NCI-H526 treated with DMSO at 0.1 percent for 48 hours (cell line): ENCODE measurements at places on chromosomes 11 and 22.

- DNase-seq = peak; percentile 96
Observed at GRCh38 chr11:68328374-68329091, 16.1 kb downstream of the LRP5 start.

DNA sequence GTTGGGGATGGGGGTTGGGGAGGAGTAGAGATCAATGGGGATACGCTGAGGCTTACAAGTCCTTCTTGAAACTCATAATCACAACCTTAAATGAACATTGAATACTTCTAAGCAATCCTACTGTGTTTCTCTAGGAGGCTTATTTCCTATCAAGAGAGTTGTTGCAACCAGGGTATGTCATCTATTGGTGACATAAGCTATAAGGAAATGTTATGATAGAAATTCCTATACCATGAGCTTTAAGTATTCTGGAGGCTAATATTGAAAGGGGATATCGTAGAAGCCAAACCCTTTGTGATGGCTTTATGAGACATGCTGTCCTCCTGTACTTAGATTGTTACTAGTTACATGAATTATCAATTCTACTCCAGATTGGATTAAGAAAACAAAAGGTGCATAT is 72.9 kb downstream of the DKK3 start:
- DNase-seq = no peak

DNA sequence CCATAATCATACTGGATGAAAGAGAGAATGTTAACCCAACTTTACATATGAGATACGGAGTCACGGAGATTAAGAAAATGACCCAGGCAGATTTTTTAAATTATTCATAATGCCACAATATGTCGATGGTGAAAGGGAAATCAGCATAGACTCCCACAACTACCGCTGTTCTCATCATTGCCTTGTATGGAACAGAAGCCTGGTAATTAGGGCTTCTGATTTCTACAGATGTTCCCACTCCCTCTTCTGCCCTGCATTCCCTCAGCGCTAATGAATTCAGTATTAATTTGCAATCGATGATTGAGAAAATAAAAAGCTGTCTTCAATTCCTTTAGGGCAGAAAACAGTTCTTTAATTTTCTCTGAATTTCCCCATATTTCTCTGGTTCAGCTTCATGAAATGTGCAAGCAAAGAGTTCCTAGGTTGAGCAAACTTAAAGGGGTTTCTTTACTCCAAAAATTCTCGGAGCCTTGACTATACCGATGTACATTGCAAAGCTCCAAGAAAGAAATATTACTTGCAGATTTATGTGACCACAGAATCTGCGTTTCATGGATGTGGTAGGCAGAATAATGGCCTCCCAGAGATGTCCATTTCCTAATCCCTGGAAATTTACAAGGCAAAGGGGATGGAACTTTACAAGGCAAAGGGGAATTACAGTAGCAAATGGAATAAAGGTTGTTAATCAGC is 134.9 kb upstream of the ZC3H12C start:
- DNase-seq = peak; percentile 37

GRCh38 chr11:75667831-75668450 is 897 bp downstream of the MAP6 start:
- peak; percentile 41 for DNase-seq

GRCh38 chr11:25910086-25910485 is 421.8 kb upstream of the ANO3 start:
- DNase-seq = no peak

DNA sequence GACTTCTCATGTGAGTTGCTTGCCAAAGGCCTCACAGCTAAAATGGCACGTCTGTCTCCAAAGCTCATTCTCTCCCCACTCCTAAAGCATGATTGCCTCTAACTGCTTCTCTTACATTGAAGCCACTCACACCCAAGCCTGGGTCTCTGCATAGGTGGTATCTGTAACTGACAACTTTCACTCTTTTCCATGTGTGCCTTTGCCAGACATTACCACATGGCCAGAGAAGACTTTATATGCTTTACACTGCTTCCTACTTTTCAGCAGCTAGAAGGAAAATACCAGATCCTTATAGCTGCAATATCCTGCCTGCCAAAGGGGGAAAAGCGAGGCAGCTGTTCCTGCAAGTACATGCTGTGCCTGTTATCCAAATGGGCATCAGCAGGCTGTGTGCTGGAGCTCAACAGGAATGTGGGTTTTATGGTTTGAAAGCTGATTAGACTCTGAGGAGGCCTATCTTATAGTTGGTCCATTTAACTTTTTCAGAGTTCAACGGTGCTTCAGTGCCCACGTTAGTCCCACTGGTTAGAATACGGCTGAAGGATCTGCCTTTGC is 547.1 kb downstream of the RAB38 start:
- no peak for DNase-seq

DNA sequence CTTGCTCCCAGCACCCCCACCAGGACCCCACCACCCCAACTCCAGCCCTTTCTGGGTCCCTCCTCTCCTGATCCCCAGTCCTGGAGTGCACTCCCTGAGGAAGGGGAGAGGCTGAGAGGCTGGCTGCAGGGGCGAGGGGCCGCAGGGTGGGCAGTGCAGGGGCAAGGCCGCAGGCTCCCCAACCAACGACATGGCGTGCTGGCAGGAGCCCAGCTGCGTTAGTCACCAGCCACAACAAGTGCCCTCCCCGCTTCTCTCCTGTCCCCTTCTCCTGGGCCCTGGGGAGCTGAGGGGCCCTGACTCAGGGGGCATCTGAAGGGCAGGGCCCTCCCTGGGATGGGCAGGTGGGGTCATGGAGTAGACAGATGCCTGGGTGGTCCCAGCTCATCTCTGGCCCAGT is 2.3 kb downstream of the CABP7 start:
- DNase-seq = no peak

DNA sequence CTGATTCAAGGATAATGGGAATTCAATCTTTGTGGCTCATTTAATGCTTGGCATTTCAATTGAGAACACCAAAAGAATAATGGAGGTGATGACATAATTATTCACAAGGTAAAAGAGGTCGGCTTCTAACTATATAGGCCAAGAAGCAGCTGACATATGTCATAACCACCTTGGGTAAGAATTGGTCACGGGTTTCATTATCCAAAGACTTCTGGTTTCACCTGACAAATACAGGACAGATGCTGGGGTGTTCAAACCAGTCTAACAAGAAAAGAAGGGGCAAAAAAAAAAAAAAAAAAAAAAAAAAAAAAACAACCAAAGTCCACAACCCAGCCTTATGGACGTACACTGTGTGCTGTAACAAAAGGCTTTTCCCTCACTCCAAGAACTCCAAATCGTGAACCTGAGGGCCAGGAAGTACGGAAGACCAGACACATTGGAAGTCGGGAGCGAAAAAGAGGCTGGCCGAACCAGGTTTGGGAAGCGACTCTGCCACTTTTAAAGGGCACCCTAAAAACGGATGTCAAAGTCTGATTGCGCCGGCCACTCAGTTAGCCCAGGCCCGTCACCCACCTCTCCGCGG is 385 bp downstream of the HARBI1 start:
- no peak for DNase-seq

GRCh38 chr11:75858613-75859012 is 43.6 kb downstream of the UVRAG start:
- no peak for DNase-seq

DNA sequence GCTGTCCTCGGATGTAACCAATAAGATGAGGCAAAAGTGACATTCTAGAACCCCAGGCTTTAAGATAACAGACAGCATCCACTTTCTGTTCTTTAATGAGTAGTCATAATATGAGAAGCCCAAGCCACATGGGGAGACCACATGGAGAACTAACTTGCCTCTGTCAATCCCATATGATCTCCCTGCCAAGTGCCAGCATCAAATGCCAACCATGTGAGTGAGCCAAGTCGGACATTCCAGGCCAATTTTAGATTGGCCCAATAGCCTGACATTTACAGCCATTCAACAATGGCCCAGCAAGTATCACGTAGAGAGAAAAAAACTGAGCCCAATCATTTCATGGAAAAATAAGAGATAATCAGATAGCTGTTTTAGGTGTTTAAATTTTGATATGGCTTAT is 2048.3 kb upstream of the RAG2 start:
- no peak for DNase-seq

DNA sequence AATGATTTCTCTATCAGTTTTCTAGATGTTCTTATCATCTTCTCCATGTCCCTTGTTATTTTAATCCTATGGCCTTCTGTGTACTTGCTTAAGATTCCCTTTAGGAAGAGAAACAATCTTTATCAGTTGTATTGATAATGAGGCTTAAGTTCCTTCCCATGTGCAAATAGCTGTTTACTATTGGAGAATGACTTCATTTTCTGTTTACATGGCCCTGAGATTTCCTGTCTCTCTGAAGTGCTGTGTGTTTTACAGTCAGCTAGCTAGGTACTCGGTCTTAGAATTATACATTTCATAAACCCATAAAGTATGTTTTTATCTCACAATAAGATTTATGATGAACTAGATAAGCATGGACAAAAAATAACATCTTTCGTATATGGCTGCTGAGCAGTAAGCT is 67.5 kb upstream of the CCDC179 start:
- DNase-seq = no peak

GRCh38 chr22:44118645-44119315 is 61.9 kb upstream of the PARVG start:
- no peak for DNase-seq

- DNase-seq = no peak
Observed at GRCh38 chr11:24400059-24400665, 96.7 kb upstream of the LUZP2 start.

GRCh38 chr11:103279821-103280220 is 170.6 kb downstream of the DYNC2H1 start:
- DNase-seq = no peak

DNA sequence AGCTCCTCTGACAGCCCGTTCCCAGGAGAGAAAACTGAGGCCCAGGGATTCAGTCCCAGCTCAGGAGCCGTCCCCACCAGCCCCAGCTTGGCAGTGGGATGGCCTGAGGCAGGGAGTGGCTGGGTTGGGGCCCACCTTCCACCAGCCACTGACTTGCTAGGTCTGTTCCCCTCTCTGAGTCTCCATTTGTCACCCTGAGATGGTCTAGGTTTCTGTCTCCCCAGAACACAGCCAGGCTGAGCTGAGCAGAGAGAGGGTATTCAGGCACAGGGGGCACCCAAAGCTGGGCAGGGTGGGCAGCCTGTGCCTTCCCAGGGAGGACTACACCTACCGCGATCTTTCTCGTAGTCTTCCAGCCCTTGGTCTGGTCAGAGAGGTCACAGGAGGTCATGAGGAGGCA is 95.7 kb downstream of the PDE2A start:
- no peak for DNase-seq

DNA sequence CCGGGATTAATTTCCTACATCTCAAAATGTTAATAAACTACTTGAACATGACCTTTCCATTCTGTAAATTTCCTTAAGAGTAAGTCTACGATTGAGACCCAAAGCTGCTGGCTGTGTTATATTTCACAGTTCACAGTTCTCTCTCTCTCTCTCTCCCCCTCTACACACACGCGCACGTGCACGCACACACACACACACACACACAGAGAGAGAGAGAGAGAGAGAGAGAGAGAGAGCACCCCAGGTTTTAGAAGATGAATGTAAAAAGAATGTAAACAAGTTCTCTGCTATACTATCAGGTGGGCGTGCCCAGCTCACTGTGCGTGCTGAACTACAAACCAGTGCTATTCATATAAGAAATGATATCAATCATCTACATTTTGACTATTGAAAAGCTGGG is 3.3 kb downstream of the BDNF start:
- no peak for DNase-seq

DNA sequence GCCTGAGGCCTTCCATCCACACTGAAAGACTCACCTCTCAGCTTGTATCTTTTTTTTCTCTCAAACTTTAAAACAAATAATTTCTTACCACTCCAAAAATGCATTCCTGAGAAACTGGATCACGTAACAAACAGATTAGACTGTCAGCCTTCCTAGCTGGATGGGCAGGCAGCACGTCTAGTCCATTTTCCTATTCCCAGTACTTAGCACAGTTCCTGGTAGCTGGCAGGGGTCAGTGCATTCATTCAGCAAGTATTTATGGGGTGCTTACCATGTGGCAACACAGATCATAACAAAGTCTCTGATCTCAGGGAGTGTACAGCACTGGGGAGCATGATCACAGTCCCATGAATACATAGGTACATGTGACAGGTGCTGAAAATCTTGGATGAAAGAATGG is 89.6 kb downstream of the UBASH3B start:
- DNase-seq = no peak

DNA sequence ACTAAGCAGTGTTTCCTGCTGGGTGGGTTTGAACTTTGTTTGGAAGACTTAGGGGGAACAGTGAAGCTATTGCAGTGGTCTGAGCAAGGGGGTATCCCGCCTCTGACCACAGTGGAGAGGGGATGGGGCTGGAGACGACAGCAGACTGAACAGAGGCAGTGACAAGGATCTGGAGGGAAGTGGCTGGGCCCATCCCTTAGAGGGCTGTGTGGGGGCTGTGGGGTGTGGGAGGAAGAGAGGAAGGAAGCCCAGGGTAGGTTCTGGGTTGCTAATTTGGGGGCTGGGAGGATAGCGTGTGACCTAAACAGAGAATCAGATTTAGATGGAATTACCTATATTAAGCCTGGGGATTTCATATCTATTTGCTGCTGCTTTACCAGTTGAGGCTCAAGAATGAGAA is 70.7 kb downstream of the BMAL1 start:
- no peak for DNase-seq

DNA sequence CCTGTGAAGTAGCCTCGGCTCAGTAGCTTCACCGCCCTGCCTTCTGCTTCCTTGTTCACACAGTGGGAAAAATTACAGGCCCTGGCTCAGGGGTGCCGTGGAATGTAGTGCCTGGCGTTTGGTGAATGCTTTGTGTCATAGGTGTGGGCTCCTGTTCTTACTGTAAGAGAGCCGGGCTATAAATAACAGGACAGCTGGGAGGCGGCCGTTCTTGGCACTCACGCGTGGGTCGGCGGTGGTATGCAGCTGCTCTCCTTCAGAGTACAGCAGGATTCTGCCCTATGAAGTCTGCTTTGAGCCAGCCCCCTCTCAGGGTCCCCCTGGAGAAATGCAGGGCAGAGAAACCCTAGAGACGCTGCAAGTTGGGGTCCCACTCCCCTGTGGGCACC is 84.2 kb downstream of the CTTN start:
- no peak for DNase-seq

DNA sequence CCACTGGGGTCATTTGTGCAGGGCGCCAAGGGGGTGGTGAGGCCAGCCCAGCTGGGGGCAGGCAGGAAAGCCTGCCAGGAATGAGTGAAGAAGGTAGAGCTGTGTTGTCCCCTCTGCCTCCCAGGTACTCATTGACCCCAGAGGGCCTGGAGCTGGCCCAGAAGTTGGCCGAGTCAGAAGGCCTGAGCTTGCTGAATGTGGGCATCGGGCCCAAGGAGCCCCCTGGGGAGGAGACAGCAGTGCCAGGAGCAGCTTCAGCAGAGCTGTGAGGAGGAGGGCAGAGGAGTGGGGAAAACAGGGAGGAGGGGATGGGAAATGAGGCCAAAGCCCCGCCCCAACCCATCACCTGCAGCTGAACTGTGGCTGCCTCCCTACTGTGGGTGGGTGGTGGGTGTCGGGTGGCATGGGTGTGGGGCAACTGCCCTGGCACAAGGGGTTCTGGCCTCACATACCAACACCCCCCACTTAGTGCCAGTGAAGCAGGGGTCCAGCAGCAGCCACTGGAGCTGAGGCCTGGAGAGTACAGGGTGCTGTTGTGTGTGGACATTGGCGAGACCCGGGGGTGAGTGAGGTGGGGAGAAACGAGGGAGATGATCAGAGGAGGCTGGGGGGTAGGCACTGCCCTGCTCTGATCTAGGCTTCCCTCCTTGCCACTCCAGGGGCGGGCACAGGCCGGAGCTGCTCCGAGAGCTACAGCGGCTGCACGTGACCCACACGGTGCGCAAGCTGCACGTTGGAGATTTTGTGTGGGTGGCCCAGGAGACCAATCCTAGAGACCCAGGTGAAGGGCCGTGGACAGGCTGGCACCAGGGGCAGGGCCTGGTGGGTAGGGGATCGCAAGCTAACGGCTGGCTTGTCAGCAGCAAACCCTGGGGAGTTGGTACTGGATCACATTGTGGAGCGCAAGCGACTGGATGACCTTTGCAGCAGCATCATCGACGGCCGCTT is 3.0 kb downstream of the MUS81 start:
- no peak for DNase-seq
